ENCODE measurements at places on chromosomes 12 and 14.

- no peak for DNase-seq
Observed at GRCh38 chr12:69329669-69330428, 18.3 kb upstream of the LYZ start.

DNA sequence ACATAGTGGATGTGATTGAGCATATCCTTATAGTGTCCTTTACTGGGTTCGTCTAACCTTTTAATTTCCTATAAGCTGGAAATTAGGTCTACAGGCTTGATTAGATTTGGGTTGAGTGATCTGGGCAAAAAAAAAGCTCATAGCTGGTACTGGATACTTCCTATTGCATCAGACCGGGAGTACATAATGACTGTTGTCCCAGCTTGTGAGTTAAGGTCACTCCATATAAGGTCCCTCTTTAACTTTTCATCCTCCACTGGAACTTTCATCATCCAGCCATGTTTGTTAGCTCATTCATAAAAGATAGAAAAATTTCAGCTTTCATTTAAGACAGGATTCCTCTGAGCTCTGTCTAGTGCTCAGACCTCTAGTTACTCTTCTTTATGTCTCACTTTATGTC lies 80.8 kb downstream of the C14orf132 start:
- DNase-seq: no peak

DNA sequence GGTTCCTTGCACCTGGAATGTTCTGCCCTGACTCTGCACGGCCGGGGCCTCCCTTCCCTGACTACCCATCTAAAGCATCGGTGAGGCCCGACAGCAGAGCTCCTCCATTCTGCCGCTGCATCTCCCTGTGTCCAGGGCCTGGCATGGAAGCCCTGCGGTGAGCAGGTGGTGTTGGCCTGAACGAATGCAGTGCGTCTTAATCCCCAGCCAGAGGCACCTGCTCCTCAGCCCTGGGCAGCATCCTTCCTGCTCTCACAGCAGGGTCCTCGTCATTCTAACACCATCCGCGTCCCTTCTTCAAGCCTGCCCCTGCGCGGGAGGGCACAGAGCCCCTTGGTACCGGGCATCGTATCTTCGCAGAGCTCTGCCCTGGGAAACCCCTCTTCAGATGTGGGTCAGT lies 15.4 kb downstream of the BEGAIN start:
- no peak for DNase-seq

GRCh38 chr14:66405158-66405557 lies 81.0 kb upstream of the CCDC196 start:
- no peak for DNase-seq

DNA sequence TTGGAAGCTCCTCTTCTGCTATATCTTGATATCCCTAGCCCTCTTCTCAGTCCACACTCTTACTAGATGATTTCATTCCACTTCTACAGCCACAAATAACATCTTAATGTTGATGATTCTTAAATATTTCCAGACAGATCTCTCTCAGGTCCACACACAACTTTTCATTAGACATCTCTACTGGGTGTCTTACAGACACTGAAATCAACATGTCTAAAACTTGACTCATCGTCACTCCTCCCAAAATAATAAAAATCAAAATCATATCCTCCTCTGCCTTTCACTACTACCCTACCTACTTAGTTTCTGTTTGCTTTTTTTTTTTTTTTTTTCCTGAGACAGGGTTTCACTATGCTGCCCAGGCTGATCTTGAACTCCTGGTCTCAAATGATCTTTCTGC lies 11.9 kb downstream of the PRDM4 start:
- DNase-seq: no peak
